Activated CD4-positive, alpha-beta T cell treated with anti-CD3 and anti-CD28 coated beads for 36 hours (primary cell): ENCODE measurements at places on chromosomes 3 and 15. TPM values are rescaled to one million over a fixed set of nuclear protein-coding genes. Genes with fewer than 3 reads are reported as not detected.

ATP13A5 gene
- total RNA-seq: not detected

PCSK6 gene
- total RNA-seq: 0.75 TPM

ROPN1B gene
- not detected for total RNA-seq

ZIC4 gene
- total RNA-seq: not detected

DPH6 gene
- 8.1 TPM for total RNA-seq

CLDN11 gene
- total RNA-seq: not detected

TGM5 gene
- not detected for total RNA-seq

CDV3 gene
- 204 TPM for total RNA-seq

UNC13C gene
- not detected for total RNA-seq

KCNAB1 gene
- not detected for total RNA-seq

DUOXA2 gene
- total RNA-seq: not detected

PROS1 gene
- 0.57 TPM for total RNA-seq

TUSC7 gene
- total RNA-seq: not detected

PIAS1 gene
- 45.8 TPM for total RNA-seq

BSN gene
- total RNA-seq: 0.09 TPM

MYO5C gene
- total RNA-seq: 0.42 TPM

SPTSSB gene
- not detected for total RNA-seq

MAPKAPK3 gene
- total RNA-seq: 178 TPM

ADCY5 gene
- total RNA-seq: not detected

TEX9 gene
- total RNA-seq: 1.5 TPM

PEX5L gene
- 0.35 TPM for total RNA-seq

AGBL1 gene
- total RNA-seq: 0.04 TPM

CACNA1D gene
- total RNA-seq: 0.21 TPM

PRSS50 gene
- not detected for total RNA-seq

TTLL13 gene
- total RNA-seq: 0.46 TPM

CLDN16 gene
- not detected for total RNA-seq

ACTRT3 gene
- 0.62 TPM for total RNA-seq

FETUB gene
- not detected for total RNA-seq

TRPM1 gene
- total RNA-seq: not detected

KLF15 gene
- 0.32 TPM for total RNA-seq

APOD gene
- total RNA-seq: not detected

OR5AC2 gene
- not detected for total RNA-seq

SCN11A gene
- total RNA-seq: 0.09 TPM

CCDC80 gene
- not detected for total RNA-seq

PLA2G4D gene
- not detected for total RNA-seq

BCL2A1 gene
- 82.2 TPM for total RNA-seq

RASGRP1 gene
- 102 TPM for total RNA-seq
